ENCODE measurements at places on chromosomes 3 and 15.

- DNase-seq = no peak
Observed at GRCh38 chr3:50241163-50241562, 5.2 kb downstream of the GNAI2 start.

DNA sequence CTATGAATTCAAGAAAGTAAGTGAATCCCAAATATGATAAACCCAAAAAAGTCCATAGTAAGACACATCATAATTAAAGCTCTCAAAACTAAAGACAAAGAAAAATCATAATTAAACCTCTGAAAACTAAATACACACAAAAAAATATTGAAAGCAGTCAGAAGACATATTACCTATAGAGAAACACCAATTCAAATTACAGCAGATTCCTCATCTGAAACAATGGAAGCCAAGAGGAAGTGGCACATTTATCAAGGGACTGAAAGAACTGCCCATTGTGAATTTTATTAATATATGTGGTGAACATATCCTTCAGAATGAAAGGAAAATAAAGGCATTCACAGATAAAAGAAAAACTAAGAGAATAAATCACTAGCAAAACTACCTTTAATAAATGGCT lies 128.2 kb downstream of the SCAPER start:
- DNase-seq = no peak

DNA sequence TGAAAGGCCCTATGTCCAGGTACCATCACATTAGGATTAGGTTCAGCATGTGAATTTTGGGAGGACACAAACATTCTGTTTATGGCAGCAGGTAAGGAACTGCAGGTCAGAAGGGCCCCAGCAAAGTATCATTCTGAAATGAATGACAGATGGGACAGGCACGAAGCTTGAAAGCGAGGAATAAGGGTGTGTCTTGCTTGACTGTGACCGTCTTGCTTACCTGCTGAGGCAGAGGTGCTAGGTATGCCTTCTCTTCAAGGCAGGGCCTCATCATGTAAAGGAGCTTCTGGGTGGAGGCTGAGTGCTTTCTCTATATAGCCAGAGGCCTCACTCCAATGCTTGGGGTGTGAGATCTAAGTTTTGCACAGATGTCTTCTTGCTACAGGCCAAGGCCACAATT lies 41.4 kb downstream of the TMEM108 start:
- no peak for DNase-seq

- DNase-seq = no peak
Observed at GRCh38 chr3:25744470-25744869, 38.8 kb downstream of the NGLY1 start.

GRCh38 chr15:22265970-22266369 lies 185.6 kb downstream of the OR4M2 start:
- no peak for DNase-seq

DNA sequence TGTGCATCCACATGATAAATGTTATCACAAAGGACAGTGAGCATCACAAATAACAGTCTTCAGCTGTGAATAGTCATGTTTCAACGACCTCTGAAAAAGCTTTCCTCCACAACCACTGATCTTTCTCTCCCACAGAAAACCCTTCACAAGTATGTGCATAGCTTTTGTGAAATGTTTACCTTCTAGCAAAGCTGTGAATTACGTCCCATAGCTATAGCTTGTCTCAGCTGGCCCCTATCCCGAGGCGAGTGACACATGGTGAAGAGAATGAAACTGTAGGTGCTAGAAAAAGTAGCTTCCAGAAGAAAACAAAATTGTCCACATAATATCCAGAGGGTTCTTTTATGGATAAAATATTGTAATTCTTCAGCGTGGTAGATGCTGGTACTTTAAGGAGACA lies 182.0 kb downstream of the FGF12 start:
- DNase-seq = no peak

- no peak for DNase-seq
Observed at GRCh38 chr3:39376959-39377634, 6.1 kb upstream of the SLC25A38 start.

GRCh38 chr3:139430493-139430892 lies 41.0 kb upstream of the COPB2 start:
- DNase-seq = no peak

- no peak for DNase-seq
Observed at GRCh38 chr15:35067496-35068347, 17.4 kb downstream of the NANOGP8 start.

DNA sequence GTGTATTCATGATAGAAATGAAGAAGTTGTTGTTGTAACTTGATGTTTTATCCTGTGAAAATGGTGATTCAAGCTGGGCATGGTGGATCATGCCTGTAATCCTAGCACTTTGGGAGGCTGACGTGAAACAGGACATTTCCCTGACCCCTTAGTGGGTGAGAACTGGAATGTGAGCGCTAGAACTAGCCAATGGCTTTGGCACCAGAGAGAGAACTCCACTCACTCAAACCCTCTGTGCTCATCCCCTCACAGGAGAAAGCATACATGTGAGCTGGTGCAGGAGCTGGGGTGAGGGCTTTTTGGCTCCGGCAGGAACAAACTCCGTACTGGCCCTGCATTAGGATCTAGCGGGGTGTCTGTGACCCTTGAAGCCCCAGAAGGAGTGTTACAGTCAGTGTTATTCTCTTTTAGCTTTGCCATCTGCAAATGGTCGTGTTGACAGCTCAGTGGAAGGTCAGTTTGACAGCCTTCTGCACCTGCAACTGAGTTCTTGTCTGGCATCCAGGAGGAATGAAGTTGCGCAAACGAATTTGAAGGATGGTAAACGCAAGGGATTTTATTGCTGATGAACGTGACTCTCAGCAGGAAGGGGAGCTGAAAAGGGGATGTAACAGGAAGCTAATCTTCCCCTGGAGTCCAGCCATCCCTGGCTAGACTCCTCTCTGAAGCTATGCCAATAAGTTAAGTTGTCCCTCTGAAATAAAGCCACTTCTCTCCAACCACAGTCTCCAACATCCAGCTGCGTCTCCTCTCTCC lies 1016.6 kb upstream of the CADM2 start:
- DNase-seq = no peak

GRCh38 chr15:35850284-35850683 lies 304.3 kb upstream of the DPH6 start:
- DNase-seq = no peak

DNA sequence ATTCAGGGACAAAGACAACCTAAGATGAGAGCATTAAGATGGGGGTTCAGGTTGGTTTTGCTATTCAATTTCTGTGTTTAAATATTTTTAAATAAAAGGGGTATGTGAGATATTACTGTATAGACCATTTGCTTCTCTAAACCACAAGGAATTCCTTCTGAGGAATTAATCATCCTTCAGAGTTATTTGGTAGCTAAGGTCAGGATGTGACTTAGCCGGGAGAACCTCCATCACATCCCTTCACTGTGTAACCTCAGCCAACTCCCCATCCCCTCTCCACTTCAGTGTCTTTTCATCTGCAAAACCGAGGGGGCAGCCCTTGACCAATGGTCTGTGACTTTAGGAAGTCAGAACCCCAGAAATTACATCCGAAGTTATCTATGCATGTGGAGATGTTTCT lies 48.7 kb upstream of the SKOR1 start:
- DNase-seq = no peak

DNA sequence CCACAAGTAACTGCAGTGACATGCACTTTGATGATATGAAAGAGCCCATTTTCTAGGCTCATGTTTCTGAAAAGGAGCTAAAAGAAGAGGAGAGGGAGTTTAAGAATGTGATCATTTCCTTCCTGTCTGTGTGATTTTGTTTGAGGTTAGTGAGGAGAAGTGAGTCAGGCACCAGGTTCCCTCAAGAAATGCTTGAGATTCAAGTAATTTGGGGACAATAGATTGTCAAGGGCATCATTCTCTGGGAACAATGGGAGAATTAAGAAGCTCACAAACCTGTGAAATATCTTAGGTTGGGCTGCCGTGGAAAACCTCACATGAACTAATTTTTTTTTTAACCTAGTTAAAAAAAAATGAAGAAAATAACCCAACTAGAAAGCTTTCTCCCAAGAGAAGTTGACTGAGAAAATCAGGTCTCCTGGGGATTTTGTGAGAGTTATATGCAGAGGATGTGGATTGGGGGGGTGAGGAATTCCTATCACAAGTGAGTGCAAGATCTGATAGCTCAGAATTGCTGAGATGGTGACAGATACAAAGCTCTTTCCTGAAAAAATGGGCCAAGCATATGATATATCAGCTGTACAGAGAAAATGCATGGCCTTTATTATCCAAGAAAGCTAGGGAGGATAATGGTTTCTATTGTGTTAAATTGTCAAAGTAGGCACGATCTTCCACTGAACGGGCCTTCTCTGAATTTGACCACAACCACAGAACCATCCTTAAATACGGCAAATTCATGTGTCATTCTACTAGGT lies 203.3 kb downstream of the FEZF2 start:
- DNase-seq = no peak

GRCh38 chr3:181363231-181363630 lies 348.5 kb upstream of the SOX2 start:
- no peak for DNase-seq

DNA sequence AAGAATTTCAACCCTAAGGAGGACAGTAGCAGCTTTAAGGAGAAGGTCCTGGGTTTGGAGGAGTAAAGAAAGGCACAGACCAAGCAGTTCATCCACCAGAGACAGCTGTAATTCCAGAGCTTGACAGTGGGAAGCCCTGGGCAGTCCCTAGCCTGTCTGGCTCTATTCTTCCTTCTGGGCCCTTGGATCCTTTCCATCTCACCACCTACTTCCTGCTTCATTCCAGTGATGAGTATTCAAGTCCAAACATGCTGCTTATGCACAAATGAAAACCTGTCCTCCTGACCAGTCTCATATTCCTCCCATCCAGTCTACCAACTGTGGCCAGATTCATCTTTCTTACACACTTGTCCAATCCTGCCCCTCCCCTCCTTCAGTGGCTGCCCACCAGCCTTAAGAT lies 171.4 kb downstream of the CNTN3 start:
- DNase-seq = no peak

DNA sequence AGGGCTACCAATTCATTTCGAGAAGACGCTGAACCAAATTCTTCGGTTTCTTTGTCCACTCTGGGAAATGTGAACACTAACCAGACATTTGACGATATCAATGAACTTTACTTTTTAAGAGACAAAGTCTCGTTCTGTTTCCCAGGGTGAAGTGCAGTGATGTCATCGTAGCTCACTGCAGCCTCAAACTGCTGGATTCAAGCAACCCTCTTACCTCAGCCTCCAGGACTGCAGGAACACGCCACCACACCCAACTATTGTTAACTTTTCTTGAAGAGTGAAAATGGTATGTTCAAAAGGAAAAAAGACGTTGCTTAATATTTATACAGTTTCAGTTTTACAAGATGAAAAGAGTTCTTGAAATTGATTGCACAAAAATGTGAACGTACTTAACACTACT lies 30.6 kb downstream of the MB21D2 start:
- DNase-seq = no peak

- DNase-seq = no peak
Observed at GRCh38 chr15:60814855-60815254, 335.9 kb upstream of the ICE2 start.

DNA sequence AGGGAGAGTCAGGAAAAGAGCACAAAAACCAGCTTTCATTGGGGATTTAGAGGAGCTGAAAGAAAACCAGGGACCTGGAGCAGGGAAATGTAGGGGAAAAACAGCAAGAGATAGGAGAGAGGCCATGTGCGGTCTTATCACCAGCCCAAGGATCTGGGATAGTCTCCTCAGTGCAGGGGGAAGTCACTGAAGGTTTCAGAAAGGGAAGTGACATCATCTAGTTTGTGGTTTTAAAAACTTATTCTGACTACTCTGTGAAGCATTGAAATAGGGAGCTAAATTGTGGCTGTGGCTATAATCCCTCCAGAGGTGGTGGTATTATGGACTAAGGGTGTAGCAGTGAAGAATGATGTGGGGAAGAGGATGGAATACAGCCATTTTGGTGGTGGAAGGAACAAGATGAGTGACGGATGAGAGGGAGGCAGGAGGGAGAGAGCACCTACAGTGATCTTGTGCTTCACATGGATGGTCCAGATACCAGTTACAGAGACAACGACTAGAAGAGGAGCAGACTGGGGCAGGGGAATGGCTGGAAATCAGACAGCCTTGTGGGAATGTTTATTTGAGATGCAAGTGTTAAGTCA lies 72.7 kb downstream of the HMG20A start:
- DNase-seq = no peak

DNA sequence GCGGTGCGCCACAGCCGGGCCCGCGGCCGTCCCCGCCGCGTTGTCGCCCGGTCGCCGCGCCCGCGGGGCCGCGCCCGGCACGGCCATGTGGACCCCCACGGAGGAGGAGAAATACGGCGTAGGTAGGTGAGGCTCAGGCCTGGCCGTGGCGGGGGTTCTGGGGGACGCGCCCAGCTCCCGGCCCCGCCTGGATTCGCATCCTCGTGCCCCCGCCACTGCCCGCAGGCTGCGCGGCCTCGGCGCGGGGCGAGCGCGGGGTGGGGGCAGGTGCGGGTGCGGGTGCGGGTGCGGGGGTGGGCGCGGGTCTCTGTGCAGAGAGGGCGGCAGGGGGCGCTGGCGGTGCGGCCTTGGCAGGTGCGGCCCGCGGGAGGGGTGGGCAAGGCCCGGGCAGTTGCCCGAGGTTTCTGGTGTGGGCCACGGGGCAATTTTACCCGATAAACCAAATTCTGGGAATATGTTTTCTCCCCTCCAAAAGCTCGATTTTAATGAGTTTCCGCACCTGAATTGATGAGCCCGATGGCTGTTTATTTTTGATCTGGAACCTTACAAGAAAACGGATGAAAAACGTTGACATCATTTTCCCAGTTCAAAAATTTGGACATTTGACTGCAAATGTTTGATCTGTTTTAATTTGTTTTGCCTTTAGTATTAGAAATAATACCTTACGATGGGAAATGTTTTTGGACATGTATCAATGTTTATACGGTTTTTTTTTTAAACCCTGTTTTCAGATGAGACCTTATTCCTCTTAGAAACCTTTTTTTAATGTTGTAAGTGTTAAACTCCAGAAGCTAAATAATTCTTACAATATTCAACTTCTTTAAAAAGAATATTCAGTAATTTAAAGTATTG lies 678 bp downstream of the DOCK3 start:
- no peak for DNase-seq

- no peak for DNase-seq
Observed at GRCh38 chr3:97235179-97235578, 420.8 kb downstream of the EPHA6 start.

- no peak for DNase-seq
Observed at GRCh38 chr3:151230646-151231045, 27.6 kb upstream of the GPR171 start.

- peak; percentile 30 for DNase-seq
Observed at GRCh38 chr15:51499379-51499976, 123.1 kb downstream of the DMXL2 start.

DNA sequence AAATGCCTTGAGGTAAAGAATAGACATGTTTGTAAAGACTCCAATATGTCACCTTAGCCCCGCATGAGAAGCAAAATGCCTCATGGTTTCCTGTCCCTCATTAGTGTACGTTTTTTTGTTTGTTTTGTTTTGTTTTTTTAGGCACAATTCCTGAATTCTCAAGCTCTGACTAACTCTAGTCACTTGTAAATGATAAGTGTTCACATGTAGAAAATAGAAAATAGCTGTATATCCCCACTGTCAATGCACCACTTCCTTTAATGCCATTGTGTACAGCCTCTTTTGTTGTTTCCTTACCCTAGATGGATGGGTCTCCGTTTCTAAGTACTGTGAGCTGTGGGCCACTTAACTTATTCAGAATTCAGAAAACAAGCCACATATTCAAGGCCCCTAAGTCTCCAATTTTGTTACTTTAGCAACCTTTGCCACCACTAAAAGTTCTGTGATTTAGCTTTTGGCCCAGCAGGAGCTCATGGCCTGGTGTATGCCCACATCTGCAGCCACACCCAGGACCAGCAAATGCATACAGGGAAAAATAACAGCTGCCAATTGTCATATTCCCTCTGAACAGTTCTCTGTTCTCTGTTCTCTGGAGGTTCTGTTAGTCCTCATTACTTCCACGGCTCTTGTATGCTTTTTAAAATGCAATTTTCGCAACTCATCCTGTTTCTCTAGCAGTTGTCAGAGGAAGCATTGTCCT lies 655.5 kb downstream of the GBE1 start:
- DNase-seq = no peak

Data from NCI-H446 treated with DMSO at 0.1 percent for 48 hours (cell line).